Activated T-cell treated with anti-CD3 and anti-CD28 coated beads for 24 hours (primary cell): ENCODE measurements at places on chromosomes 11 and 22.

DNA sequence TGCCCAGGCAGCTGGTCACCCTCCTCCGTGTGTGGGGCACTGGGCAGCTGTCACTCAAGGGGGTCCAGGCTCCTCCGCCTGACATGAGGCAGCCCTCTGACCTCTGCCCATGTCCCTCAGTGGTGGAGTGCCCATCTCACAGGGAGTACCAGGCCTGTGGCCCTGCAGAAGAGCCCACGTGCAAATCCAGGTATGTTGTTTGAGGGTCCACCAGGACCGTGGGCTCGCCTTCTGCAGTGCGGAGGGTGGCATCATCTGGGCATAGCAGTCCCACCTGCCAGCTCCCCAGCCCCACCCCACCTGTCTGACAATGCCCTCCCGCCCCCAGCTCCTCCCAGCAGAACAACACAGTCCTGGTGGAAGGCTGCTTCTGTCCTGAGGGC, 30.5 kb downstream of the MUC2 start:
- DNase-seq: no peak

- no peak for DNase-seq
These were observed 192.8 kb downstream of the ETS1 start for GRCh38 chr11:128394431-128395089.

GRCh38 chr11:16982256-16982671, 31.9 kb downstream of the PLEKHA7 start:
- no peak for DNase-seq

GRCh38 chr22:38422611-38423511, 32.1 kb downstream of the KCNJ4 start:
- DNase-seq: no peak

GRCh38 chr11:61042961-61043540, 59.2 kb upstream of the CD5 start:
- no peak for DNase-seq

GRCh38 chr11:10722307-10722706, 28.7 kb upstream of the CTR9 start:
- no peak for DNase-seq

GRCh38 chr22:32861330-32861729, 59.8 kb downstream of the TIMP3 start:
- no peak for DNase-seq

DNA sequence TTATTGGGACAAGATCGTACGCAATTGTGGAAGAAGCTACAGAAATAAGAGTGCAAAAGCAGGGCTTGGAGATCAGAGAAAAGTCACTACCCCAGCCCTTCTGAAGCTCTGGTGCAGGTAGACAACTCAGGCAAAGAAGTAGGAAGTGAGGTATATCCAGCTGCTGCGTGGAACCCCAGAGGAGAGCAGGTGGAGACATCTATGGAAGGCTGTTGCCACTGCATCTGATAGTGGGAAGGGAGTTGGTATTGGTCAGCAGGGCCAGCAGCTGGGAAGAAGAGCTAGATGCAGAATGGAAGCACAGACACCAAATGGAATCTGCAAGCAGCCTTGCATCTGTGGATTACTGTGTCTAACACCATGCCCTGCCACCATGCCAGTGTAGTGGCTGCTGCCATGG, 165.1 kb downstream of the WNT11 start:
- no peak for DNase-seq

DNA sequence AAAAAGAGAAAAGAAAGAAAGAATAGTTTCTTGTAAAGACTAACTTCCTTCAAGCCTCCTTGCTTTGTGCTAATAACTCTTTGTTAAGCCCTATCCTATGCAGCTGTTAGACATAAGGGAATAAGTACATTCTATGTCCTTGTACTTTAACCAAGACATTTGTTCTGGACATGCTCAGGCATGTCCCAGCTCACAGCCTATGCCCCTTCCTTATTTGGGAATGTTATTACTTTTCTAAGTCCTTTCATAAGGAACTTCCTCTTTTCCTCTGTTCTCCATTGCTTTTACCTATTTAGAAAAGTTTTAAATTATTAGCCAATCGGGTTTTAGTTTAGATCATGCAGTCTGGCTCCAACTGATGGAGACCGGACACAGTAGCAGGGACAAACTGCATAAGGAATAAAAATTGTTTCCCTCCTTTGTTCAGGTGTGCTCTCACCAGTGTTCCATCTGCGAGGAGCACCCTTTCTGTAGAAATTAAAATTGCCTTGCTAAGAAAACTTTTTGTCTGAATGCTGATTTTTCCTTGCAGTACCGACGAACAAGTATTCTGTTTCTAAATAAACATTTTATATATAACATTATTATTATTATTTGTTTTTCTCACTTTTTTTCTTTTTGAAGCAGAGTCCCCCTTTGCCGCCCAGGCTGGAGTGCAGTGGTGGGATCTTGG, 21.6 kb upstream of the SPINDOC start:
- no peak for DNase-seq

- no peak for DNase-seq
These were observed 5.7 kb downstream of the LTBP3 start for GRCh38 chr11:65552388-65552951.

- DNase-seq: no peak
These were observed 214.6 kb downstream of the NTM start for GRCh38 chr11:131584785-131585592.

- DNase-seq: no peak
These were observed 112.1 kb downstream of the PAX6 start for GRCh38 chr11:31699066-31699465.

DNA sequence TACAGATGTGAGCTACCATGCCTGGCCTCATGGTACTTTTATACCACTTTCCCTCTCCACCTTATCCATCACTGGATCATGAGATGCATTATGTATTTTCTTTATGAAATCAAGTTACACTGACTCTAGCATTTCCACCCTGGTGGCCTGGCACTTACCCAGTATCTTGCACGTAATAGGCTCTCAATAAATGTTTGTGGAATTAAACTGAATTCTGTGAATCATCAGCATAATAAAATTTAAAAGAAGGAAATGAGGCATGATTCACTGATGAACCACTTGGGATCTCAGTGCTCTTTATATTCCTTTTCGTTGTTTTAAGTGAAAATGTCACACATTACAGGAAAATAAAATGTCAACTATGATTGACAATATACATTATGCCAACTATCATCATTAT, 25.1 kb downstream of the ADM start:
- no peak for DNase-seq

DNA sequence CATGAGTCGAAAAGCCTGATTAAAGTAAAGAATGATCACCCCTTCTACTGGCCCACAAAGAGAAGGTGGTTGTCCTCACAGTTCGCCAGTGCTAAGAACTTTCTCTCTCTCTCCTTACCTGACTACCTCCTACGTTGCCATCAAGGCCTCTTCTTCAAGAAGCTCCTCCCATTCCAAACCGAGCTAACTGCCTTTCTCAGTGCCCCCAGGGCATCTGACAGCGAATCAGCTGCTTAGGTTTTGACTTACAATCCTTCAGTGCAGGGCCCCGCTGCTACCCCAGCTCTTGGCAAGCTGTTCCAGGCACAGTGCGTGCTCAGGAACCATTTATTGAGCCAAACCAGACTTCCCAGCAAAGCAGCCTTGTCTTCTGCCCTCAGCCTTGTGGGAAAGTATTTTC, 5.8 kb downstream of the VSTM5 start:
- no peak for DNase-seq

DNA sequence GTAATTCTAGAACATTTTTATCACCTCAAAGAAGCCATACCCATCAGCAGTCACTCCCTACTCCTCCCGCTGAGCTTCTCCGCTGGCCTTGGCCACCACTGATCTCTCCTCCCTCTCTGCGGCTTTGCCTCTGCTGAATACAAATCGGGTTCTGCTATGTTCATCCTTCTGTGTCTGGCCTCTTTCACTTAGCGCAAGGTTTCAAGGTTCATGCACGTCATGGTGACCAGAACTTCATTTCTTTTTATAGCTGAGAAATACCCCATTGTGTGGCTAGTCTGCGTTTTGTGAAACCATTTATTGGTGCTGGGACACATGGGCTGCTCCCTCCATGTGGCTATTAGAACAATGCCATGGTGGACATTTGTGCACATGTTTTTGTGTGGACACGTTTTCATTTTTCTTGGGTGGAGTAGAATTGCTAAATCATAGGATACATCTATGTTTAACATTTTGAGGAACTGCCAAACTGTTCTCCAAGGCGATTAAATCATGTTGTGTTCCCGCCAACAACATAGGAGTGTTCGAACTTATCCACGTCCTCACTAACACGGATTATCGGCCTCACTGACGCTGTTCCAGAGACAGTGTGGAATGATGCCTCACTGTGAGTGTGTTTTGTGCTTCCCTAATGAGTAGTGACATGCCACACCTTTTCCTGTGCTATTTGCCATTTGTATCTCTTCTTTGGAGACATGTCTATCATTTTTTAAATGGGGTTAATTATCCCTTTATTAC, 24.2 kb upstream of the KRTAP5-6 start:
- no peak for DNase-seq

GRCh38 chr11:65716774-65717405, 3.7 kb downstream of the RNASEH2C start:
- no peak for DNase-seq

- DNase-seq: peak; percentile 50
These were observed 12.8 kb upstream of the HYLS1 start for GRCh38 chr11:125874556-125875124.

DNA sequence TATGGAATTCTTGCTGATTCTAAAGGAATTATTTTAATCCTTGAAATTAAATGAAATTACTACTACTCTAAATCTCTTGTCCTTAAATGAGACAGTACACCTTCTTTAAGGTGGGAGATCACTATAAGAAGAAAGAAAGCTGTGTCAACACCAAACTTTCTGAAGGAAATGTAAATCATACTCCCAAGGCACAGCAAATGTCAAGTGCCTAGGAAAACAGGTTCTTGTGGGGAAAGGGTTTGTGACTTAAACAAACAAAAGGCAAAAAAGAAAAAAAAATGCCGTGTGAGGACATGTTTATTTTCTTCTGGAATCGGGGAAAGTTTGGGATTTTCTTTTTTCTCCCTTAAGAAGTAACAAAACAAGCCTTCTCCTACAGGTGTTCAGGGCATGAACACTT, 745.1 kb downstream of the DLG2 start:
- no peak for DNase-seq

GRCh38 chr11:70547821-70548670, 149.7 kb downstream of the CTTN start:
- DNase-seq: no peak

- no peak for DNase-seq
These were observed 61.5 kb upstream of the HMGXB4 start for GRCh38 chr22:35195821-35196220.

DNA sequence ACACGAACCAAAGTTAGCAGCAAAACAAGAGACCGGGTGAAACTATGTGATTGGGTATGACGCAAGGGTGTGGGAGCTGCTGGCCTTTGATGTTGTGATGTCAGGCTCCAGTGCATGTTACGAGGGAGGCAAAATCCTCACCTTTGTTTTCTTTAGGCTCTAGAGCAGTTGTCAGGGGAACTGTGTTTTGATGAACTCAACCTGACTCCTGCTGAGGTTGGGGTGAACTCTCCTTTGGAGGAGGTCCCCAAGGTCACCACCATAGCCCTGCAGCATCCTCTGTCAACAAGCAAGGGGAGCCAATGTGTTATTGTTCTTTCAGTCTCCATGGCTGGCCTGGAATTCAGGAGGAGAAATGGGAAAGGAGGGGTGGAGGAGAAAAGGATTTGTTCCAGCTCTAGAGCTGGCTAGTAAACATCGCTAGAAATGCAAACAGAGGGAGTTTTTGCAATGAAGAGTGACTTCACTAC, 33.8 kb downstream of the RASSF10 start:
- no peak for DNase-seq

- DNase-seq: no peak
These were observed 14.0 kb upstream of the SESN3 start for GRCh38 chr11:95245038-95245437.
